ENCODE measurements at places on chromosomes 13 and 19.
A peak's percentile ranks its signal among the peaks of the same experiment; 100 is the strongest.

- DNase-seq: no peak
Measured at GRCh38 chr19:1384085-1384462, 367 bp downstream of the NDUFS7 start.

GRCh38 chr13:99310382-99311031, 3.3 kb upstream of the GPR183 start:
- no peak for DNase-seq

- no peak for DNase-seq
Measured at GRCh38 chr19:8566855-8567254, 10.4 kb downstream of the MYO1F start.

GRCh38 chr13:110155072-110155471, 151.9 kb downstream of the COL4A1 start:
- DNase-seq: no peak

GRCh38 chr19:32708457-32708856, 11.1 kb upstream of the TDRD12 start:
- DNase-seq: no peak

GRCh38 chr13:110379905-110380341, 72.8 kb downstream of the COL4A2 start:
- DNase-seq: no peak

GRCh38 chr19:46065486-46066071, 24.8 kb upstream of the IGFL4 start:
- no peak for DNase-seq

- DNase-seq: no peak
Measured at GRCh38 chr13:111219280-111219679, 101.2 kb upstream of the TEX29 start.

GRCh38 chr13:71054358-71054757, 812.6 kb downstream of the DACH1 start:
- DNase-seq: no peak

DNA sequence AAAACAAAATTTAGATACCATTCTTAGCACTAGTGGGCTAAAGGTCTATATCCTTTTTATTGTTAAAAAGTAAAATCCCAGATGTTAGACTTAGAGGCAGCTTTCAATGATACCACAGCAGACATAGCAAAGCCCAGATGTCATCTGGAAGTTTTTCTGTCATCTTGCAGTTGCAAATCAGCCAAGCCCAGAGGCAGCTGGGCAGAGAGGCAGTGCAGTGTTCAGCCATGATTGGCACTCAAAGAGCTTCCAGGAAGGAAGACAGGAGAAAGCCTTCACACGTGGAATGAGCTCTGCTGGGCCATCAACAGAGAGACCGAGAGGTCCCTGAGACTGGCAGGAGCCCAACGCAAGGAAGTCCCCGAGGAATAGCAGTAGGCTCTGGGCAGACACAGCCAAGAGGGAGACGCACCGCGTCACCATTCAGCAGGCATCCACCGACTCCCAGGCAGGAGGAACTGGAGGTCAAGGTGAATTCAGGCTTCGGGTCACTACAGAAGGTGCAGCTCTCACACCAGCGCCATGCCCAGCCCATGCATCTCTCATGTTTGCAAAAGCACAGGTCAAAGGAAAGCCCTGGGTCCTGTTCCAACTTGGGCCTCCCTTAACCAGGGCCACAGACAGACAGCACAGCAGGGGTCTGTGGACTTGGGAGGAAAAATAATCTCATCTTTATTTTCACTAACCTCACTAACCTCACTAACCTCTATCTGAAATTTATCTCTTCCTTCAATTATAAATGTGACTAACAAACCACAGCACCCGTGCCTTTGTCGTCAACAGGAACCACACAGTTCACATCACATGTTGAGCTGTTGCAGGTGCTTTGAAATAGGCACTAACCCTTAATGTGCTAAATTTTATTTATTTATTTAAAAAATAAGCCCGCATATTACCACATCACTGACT, 54.9 kb downstream of the TUBGCP3 start:
- no peak for DNase-seq

GRCh38 chr19:48492925-48493717, 18.5 kb downstream of the LMTK3 start:
- peak; percentile 95 for DNase-seq

DNA sequence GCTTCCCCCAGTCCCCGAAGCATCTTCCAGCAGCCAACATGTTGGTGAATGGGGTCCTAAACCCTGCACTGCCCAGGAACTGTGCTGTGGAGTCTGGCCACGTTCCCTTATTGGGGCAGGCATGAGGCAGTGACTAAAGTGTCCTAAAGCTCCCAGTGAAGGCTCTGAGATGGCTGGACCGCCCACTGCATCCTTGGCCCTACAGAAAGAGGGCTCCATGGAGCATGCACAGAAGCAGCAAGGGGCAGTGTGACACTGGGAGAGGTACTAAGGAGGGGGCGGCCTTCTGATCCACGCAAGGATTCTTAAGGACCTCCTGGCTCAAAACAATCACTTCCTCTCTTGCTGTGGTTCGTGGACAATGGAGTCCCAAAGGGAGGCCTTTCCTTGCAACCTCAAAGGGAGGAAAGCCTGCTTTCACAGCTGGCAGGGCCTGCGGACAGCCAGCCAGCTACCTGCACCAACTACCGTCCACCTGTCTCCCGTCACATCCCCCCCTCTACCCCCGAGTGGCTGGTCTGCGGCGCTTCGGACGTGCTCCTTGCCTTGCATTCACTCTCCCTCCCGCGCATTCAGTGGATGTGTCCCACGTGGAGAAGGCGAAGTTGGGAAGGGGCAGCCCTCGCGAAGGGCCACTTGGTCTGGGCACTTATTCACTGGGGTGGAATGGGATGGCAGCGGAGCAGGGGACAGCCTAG, 63.9 kb upstream of the STARD13 start:
- DNase-seq: no peak

GRCh38 chr13:105452895-105453294, 1082.6 kb downstream of the EFNB2 start:
- DNase-seq: no peak

DNA sequence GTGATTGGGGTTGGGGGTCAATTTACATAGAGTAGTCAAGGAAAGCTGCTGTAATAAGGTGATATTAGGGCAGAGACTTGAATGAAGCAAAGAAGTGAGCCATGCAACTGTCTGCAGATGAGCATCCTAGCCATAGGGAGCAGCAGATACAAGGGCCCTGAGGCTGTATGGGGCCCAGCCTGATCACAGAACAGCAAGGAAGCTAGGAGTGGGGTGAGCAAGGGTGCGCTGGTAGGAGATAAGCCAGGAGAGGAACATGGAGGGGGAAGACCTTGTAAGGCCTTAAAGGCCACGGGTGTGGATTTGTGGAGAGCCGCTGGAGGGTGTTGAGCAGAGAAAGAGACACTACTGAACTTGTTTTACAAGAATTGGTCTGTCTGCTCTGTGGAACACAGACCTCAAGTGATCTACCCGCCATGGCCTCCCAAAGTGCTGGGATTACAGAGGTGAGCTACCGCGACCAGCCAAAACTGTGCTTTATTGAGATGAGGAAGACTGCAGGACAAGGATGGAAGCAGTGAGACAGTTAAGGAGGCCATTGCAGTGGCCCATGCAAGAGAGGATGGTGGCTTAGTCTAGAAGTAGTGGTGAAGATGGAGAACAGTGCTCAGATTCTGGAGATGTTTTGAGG, 93.0 kb downstream of the ZAR1L start:
- no peak for DNase-seq

DNA sequence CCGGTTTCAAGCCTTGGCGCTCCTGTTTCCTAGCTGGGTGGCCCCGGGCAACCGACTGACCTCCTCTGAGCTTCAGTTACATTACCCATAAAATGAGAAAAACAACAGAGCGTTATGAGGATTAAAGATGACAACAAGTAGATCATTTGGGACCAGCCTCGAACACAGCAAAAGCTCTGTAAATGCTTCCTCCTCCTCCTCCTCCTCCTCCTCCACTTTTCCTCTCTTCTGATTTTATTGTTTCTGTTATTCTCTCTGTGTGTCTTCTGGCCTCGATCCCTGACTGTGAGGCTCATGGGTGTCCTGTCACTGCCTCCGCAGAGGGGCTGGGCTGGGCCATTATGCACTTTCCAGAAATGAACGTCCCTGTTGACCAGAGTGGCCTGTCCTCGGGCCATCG, 176.2 kb downstream of the URI1 start:
- no peak for DNase-seq
